ENCODE measurements at places on chromosomes 3 and 15. TPM values are rescaled to one million over a fixed set of nuclear protein-coding genes. Genes with fewer than 3 reads are reported as not detected.
A peak's percentile ranks its signal among the peaks of the same experiment; 100 is the strongest.

DNA sequence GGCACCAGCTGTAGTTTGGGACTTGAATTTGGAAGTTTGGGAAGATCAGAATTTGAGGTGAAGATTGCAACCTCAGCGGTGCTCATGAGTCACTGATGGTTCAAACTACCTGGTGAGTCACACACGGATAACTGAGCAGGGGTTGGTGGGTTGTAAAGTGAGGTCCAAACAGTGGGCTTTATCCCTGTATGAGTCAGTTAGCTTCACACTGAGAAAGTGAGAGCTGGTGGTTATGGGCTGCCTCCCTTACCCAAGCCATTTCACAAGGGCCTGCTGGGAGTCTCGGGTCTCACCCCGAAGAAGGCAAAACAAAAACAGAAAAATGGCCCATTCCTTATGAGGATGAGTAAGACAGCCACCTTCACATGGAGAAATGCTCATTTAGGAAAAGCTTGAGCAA is 77.0 kb downstream of the ITGA11 start:
- peak; percentile 86 for DNase-seq

- DNase-seq, result no peak
Measured at GRCh38 chr3:2343031-2343682, 244.5 kb downstream of the CNTN4 start.

DNA sequence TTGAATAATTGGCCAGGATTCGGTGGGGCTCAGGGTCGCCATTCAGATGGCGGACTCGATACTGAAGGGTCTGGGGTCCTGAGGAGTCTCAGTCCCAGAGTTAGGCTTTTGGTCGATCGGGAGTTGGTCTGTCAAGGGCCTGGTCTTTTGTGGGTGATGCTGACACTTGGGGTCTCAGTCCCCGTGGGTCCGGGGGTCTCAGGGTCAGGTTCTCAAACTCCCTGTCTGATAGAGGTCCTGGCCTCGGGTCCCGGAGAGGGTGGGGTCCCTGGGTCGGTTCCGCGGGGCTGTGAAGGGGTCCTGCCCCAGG is 467 bp downstream of the NCKIPSD start:
- no peak for DNase-seq

DNA sequence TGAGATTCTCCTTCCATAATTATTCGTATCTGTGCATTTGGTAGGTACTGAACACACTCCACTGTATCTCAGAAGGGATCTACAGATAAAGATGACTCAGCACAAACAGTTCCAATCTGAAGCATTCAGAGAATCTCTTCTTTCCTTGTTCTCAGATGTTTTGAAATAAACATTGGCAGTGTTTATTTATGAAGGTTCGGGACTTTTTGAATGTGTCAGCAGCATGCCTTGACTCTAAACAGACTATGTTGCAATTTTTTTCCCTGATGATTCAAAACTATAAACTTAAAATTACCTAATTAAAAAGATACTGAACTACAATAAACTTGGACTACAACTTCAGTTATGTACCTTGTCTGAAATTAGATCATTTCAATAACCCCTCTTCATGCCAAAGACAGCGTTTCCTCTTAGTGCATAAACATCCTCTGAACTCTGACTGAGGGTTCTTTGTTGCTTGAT is 612.9 kb upstream of the TBL1XR1 start:
- peak; percentile 97 for DNase-seq

DNA sequence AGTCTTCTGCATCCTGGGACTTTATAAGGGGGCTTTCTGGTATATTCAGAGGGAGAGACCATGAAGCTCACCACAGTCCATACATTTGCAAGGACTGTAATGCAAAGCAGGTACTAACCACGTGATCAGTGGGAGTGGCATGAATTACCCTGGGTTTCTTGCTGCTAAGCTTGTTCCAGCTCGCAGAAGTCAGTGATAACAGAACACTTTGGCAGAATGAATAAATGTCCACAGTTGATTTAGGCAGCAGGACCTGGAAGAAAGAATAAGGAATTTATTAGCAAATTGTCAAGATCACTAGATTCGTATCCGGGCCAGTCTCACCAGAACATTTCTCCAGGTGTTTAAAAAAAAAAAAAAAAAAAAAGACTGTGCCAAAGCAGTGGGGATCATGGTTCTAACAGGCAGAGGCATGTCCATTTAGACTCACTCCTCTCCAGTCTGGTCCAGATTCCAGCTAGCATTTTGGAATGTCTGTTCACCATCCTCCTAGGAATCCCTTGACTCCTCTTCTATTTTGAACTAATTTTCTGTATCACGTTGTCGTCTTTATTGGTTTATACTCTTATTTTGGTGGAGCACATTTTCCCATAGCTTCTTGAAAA is 24.5 kb downstream of the HHLA2 start:
- DNase-seq, result peak; percentile 76

DNA sequence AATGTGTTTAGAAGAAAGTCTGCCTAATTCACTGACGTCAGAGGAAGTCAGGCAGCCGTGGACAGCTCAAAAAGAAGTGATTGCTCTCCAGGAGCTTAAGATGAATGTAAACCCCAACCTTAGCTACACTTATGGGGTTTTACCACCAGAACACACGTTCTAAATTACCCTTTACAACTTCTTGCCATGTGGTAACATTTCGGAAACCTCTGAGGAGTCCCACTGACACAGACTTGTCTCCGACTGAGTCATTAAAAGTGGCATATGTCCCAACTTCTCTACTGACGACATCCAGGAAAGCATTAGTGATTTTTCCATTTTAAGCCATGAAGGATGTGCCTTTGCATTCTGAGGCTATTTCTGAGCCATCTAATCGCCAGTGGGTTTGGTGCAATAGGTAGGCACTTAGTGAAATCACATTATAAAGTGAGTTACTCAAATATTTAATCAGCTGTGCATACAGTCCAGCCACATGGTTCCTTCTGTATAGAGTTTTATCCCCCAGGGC is 32.4 kb downstream of the C2CD4A start:
- peak; percentile 33 for DNase-seq

GRCh38 chr3:109772520-109772919 is 435.2 kb upstream of the DPPA4 start:
- no peak for DNase-seq

DNA sequence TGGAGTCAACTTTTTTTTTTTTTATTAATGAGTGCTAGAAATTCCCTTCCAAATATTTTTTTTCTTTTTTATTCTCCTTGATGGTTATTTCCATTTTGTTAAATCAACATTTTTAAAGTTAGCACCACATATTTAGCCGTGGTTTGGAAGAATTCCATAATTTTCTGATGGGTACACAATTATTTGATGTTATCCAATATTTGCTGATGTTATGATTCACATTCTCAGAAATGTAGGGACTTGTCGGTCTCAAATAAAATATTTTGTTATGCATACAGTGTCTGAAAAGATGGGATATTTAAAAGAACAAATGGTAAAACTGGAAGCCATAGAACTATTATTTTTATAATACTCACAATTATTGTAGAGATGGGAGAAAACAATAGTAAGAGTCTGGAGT is 911.5 kb upstream of the GBE1 start:
- peak; percentile 22 for DNase-seq

GRCh38 chr3:114092151-114093015 is 35.8 kb downstream of the QTRT2 start:
- DNase-seq, result peak; percentile 10

- no peak for DNase-seq
Measured at GRCh38 chr3:58398669-58399333, 34.8 kb downstream of the PDHB start.

- DNase-seq, result no peak
Measured at GRCh38 chr15:98794748-98795147, 146.4 kb downstream of the IGF1R start.

DNA sequence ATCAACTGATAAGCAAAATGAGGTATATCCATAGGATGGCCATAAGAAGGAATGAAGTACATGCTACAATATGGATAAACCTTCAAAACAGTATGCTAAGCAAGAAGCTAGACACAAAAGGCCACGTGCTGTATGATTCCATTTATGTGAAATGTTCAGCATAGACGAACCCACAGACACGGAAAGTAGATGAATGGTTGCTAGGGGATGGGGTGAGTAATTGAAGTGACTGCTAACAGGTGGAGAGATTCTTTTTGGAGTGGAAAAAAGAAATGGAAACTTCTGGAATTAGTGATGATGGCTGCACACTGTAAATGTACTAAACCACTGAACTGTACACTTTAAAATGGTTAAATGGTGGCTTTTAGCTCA is 630 bp upstream of the EFCAB12 start:
- DNase-seq, result no peak

- DNase-seq, result no peak
Measured at GRCh38 chr3:153835540-153835939, 285.6 kb upstream of the ARHGEF26 start.

DNA sequence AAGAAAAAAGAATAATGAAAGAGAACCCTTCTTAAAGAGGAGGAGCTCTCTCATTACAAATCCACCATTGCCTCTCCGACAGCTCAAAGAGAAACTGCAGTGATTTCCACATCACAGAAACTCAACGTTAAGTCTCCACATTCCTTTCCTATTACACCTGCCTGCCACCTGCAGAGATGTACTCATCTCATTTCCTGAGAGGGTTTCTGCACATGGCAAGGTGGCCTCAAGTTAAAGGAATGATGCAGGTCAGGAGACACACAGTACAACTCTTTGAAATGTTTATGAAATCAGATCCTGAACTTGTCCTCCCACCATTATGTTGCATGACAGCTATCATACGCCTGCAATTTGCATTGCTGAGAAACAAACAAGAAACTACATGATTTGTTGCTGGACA is 458.4 kb upstream of the ADAMTS9 start:
- peak; percentile 87 for DNase-seq

- DNase-seq, result no peak
Measured at GRCh38 chr3:133927540-133928066, 31.9 kb upstream of the RAB6B start.

The APBA2 gene
- 5.3 TPM for total RNA-seq

The PLA2G4D gene
- under 0.01 TPM for total RNA-seq

The SPATA12 gene
- not detected for total RNA-seq

The CLDN16 gene
- total RNA-seq, result 0.26 TPM

The LAMB2 gene
- total RNA-seq, result 174 TPM

The ACKR2 gene
- total RNA-seq, result 1.3 TPM

The SIAH2 gene
- 36.1 TPM for total RNA-seq

The PLD1 gene
- 10.5 TPM for total RNA-seq
